IMR-90 (cell line): ENCODE measurements at places on chromosomes 1 and 21. TPM values are rescaled to one million over a fixed set of nuclear protein-coding genes. Genes with fewer than 3 reads are reported as not detected.
A peak's percentile ranks its signal among the peaks of the same experiment; 100 is the strongest.

TSSK3 gene
- total RNA-seq, result not detected in 2 replicates

DNA sequence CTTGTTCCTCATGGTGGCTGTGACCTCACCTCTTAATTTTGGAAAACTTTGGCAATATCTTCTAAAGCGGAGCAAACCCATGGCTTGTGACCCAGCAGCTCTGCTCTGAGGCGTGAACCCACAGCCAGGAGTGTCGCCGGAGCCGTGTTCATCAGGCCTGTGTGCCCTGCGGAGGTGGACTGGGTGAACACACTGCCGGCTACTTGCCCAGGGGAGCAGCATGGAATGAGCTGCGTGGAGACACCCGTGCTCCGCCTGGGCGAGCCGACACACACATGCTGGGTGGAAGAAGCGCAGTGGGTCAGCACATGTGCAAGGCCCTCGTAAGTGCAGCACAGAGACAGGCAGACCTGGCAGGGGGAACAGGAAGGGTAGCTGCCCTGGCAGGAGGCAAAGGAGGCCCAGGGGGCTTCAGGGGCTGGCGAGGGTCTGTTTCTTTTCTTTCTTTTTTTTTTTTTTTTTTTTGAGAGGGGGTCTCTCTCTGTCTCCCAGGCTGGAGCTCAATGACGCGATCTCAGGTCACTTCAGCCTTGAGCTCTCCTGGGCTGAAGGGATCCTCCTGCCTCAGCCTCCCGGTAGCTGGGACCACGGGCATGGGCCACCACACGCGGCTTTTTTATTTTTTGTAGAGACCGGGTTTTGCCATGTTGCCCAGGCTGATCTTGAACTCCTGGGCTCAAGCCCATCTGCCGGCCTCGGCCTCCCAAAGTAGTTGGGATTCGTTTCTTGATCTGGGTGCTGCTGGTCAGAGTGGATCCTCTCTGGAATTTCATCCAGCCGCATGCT lies 41.8 kb downstream of the AGPAT3 start:
- H3K36me3 ChIP-seq, result peaks cover 9% of the 10 kb centered on the region
- no peaks in the 10 kb centered on the region for H3K27me3 ChIP-seq
- H3K4me1 ChIP-seq, result peaks cover 2% of the 10 kb centered on the region; the same call in 1 of the 2 replicates

DNA sequence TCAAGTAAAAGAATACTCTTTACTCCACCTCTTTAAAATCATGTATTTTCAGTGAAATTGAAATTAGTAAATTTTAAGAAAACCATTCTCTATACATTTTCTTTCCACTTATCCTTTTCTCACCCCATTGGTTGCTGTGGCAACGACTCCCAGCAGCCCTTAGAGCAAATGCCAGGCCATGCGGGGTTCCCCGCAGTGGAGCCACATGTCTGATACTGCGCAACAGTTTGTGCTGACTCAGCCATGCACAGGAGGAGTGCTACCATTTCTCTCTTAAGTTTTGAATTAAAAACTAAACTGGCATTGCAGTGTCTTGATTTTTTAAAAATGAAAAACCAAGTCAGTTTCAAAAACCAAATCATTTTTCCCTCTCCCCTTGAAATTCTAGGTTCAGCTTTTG lies 214.1 kb upstream of the L1TD1 start:
- H3K36me3 ChIP-seq, result no peaks in the 10 kb centered on the region
- H3K4me3 ChIP-seq, result no peak overlapping the region
- no peak overlapping the region for H3K27ac ChIP-seq
- no peak for DNase-seq
- H3K27me3 ChIP-seq, result no peaks in the 10 kb centered on the region

DNA sequence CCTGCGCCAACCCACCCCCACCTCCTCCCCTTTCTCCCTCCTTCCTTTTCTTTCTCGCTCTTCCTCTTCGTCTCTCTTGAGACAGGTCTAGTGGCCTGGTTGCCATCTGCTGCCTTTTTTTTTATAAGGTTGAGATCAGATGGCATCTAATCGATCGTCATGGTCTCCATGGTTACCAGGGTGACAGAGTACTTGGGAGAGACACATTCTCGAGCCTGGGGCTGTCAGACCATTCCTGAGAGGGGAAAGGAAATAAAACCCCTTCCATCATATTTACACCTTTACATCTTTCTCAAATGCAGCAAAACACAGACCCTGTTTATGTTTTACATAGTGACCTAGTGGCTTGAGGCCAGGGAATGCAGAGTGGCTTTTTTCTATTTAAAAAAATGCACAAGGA lies 53.5 kb upstream of the SLC22A15 start:
- H3K27ac ChIP-seq, result no peak overlapping the region
- no peaks in the 10 kb centered on the region for H3K36me3 ChIP-seq
- no peaks in the 10 kb centered on the region for H3K4me1 ChIP-seq
- H3K4me3 ChIP-seq, result no peak overlapping the region

GRCh38 chr1:185337246-185337645 lies 20.2 kb upstream of the IVNS1ABP start:
- no peak overlapping the region for H3K4me3 ChIP-seq
- no peaks in the 10 kb centered on the region for H3K4me1 ChIP-seq
- H3K36me3 ChIP-seq, result no peaks in the 10 kb centered on the region
- no peaks in the 10 kb centered on the region; the same call in 1 of the 2 replicates for H3K27me3 ChIP-seq
- no peak overlapping the region for H3K27ac ChIP-seq

- no peak for DNase-seq
- no peaks in the 10 kb centered on the region for H3K36me3 ChIP-seq
- H3K27me3 ChIP-seq, result no peaks in the 10 kb centered on the region
- no peak overlapping the region for H3K4me3 ChIP-seq
- H3K4me1 ChIP-seq, result no peaks in the 10 kb centered on the region
These were observed 112.4 kb downstream of the DAB1 start for GRCh38 chr1:57311411-57311810.

GRCh38 chr1:221937155-221937953 lies 195.5 kb upstream of the DUSP10 start:
- H3K27ac ChIP-seq, result no peak overlapping the region
- no peak for DNase-seq
- no peaks in the 10 kb centered on the region for H3K4me1 ChIP-seq
- no peaks in the 10 kb centered on the region for H3K27me3 ChIP-seq

CFHR3 gene
- not detected in 2 replicates for total RNA-seq

- peaks cover 11% of the 10 kb centered on the region for H3K4me1 ChIP-seq
- no peak overlapping the region for H3K4me3 ChIP-seq
- DNase-seq, result no peak
- peaks cover 12% of the 10 kb centered on the region for H3K27me3 ChIP-seq
These were observed 21.7 kb upstream of the KIRREL1 start for GRCh38 chr1:157971769-157972168.

DNA sequence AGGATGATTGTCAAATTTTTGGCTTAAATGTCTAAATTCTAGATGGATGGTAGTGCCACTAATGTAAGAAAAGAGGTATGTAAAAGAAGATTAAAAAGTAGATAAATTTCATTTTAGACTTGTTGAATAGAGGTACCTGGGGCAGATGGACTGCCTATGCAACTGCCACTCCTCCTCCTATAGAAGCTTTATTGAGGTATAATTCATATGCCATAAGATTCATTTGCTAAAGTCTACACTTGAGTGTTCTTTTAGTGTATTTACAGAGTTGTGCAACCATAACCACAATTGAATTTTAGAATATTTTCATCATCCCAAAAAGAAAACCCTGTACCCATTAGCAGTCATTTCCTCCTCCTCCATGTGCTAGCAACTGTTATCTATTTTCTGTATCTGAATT lies 70.6 kb downstream of the FNBP1L start:
- H3K4me1 ChIP-seq, result peaks cover 3% of the 10 kb centered on the region; the same call in 1 of the 2 replicates
- no peak overlapping the region for H3K4me3 ChIP-seq
- peaks cover 2% of the 10 kb centered on the region; the same call in 1 of the 2 replicates for H3K36me3 ChIP-seq
- no peak for DNase-seq
- H3K27me3 ChIP-seq, result no peaks in the 10 kb centered on the region
- no peak overlapping the region for H3K27ac ChIP-seq

KCNT2 gene
- 0.56 and 0.72 TPM in 2 replicates for total RNA-seq

PLXNA2 gene
- 0.56 and 0.72 TPM in 2 replicates for total RNA-seq

DNA sequence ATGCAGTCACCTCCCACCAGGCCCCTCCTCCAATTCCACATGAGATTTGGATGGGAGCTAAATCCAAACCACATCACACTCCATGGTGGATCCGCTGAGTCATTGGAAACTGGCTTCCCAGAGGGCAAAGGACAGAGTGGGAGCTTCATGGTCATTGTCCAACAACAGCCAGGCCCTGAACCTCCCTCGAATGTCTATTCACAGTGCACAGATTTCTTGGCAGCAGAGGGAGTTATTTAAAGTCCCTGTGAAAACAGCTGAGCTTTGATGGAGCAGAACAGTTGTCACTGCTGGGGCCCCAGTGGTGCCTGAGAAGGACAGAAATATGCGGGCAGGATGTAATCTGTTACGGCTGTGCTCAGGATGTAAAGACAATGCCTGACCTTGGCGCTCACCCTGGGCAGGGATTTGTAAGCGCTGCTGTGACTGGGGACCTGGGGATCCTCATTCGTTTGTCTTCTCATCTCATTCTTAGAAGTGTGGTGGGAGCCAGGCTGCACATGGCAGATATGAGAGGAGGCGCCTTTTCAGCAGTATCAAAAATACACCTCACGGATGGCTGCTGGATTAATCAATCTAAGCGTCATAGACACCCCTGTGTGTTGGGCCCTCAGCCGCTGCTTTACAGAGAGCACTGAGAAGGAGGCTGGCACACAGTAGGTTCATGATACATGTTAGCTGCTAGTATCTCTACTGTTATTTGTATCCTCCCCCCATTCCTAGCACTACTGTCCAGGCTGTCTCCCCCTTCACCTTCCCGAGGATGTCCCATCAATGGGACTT lies 439.4 kb downstream of the PTPRU start:
- no peaks in the 10 kb centered on the region for H3K4me1 ChIP-seq
- H3K27ac ChIP-seq, result no peak overlapping the region
- no peaks in the 10 kb centered on the region for H3K27me3 ChIP-seq
- no peak for DNase-seq
- H3K36me3 ChIP-seq, result no peaks in the 10 kb centered on the region

INSRR gene
- not detected in 2 replicates for total RNA-seq

UBL4B gene
- not detected in 2 replicates for total RNA-seq

DNA sequence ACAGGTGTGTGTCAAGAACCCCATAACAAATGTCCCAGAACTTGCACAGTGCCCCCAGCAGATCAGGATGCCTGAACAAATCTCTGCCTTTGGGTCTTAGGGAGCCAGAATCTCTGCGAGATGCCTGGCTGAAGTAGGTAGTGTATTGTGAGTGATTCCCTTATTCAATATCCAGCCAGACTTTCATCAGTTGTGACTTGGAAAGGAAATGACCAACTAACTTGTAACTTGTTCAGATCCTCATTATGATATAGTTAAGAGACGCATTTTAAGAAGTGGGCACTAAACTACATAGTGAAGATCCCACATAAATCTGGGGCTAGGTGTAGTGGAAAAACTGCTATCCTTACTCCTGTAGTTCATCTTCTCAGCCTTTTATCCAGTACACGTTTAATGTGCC lies 11.8 kb downstream of the OLIG2 start:
- no peak for DNase-seq
- no peak overlapping the region for H3K27ac ChIP-seq
- no peaks in the 10 kb centered on the region for H3K36me3 ChIP-seq
- peaks cover 6% of the 10 kb centered on the region; the same call in 1 of the 2 replicates for H3K4me1 ChIP-seq
- peaks cover 23% of the 10 kb centered on the region for H3K27me3 ChIP-seq

GJA4 gene
- not detected in 2 replicates for total RNA-seq

DNA sequence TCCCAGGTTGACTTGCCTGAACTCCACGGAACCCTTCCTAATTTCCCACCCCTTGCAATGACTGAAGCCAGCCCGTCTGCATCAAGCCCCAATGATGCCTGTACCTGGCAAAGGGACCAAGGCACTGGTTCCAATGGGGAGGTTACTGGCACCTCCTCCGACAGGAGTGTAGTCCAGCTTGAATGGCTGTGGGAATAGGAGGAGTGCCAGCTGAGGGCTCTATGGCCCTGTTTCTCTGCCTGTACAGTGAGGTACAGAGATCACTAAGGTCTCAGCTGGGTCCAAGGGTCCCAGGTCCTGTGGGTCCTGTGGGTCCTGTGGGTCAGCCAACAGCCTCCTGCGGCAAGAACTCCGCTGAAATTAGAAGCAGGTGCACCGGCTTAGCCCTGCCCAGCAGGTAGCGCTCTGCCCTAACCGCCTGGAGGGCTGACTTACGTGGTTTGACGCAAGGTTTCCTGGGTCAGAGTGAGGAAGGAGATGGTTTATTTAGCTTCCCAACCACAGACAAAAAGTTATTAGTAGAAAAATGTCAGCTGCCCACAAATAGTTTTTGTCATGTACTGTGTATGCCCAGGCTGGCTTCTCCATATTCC lies 9.9 kb upstream of the SPRR4 start:
- no peak overlapping the region for H3K4me3 ChIP-seq
- no peaks in the 10 kb centered on the region for H3K36me3 ChIP-seq
- no peaks in the 10 kb centered on the region for H3K27me3 ChIP-seq
- no peak for DNase-seq
- H3K27ac ChIP-seq, result no peak overlapping the region
- no peaks in the 10 kb centered on the region for H3K4me1 ChIP-seq

GRCh38 chr1:83959824-83960498 lies 39.0 kb downstream of the TTLL7 start:
- H3K27ac ChIP-seq, result no peak overlapping the region
- DNase-seq, result peak; percentile 79
- no peaks in the 10 kb centered on the region for H3K36me3 ChIP-seq
- H3K27me3 ChIP-seq, result no peaks in the 10 kb centered on the region
- no peak overlapping the region for H3K4me3 ChIP-seq
- peaks cover 2% of the 10 kb centered on the region; the same call in 1 of the 2 replicates for H3K4me1 ChIP-seq

MSH4 gene
- total RNA-seq, result under 0.01 TPM in 2 replicates

DNA sequence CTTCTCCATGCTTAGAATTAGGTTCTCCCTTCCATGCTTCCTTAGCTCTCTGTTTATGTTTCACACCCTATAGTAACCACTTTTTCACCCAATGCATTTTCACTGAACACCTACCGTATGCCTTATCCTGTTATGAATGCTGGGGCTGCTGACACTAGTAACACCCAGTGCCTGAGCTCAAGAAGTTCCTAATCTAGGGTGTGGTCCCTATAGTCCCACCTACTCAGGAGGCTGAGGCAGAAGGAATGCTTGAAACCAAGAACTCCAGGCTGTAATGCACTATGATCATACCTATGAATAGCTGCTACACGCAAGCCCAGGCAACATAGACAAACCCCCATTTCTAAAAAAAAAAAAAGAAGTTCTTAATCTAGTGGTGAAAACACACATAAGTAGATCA lies 5.5 kb downstream of the EPHA10 start:
- no peaks in the 10 kb centered on the region for H3K4me1 ChIP-seq
- no peak for DNase-seq
- H3K4me3 ChIP-seq, result no peak overlapping the region
- H3K27me3 ChIP-seq, result peaks cover 30% of the 10 kb centered on the region
- H3K27ac ChIP-seq, result no peak overlapping the region
- H3K36me3 ChIP-seq, result no peaks in the 10 kb centered on the region
